ENCODE measurements at places on chromosomes 4 and X.

DNA sequence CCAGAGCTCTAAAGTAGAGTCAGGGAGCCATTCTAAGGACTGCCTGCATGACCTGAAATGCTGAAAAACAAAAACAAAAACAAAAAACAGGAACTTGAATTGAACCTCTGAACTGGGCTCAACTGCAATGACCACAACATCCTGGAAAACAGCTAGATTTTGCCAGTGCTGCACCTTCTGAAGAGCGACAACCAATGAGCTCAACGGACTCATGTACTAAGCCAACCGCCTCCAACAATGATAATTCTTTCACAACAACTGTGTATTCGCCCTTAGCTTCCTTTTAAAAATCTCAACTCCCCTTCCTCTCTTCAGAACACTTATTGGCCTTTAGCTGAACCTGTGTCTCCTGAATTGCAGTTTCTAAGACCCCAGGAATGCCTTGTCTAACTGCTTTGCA lies 69.8 kb downstream of the HAUS3 start:
- no peak for DNase-seq

DNA sequence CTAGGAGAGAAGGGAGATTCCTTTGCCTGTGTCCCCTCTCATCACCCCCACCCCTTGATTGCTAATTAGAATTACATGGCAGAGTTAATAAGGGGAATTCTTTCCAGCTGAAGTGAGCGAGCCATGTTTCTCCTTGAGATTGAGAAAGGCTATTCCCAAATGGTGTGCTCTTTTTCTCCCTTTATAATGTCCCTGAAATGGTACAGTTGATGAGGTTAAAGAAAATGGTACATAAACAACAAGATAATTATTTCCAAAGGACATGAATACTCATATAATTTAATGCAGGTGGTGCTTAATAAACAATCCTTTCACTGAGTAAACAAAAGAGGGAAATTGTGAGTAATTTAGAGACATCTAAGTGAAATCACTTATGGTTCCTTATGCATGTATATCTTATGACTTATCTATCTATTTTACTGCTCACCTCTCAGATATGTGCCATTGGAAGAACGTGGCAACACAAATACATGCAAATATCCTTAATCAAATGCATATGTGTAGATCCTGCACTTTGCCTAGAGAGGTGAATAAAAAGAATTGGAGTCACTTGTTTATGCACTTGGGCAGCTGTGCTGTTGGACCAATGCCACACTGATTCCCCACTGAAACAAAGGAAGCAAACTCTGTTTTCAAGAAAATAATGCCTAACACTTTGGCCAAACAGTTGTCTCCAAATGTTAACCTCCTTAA lies 106.6 kb upstream of the WDR44 start:
- no peak for DNase-seq

GRCh38 chr4:183434666-183435190 lies 9.7 kb upstream of the CDKN2AIP start:
- DNase-seq = no peak

DNA sequence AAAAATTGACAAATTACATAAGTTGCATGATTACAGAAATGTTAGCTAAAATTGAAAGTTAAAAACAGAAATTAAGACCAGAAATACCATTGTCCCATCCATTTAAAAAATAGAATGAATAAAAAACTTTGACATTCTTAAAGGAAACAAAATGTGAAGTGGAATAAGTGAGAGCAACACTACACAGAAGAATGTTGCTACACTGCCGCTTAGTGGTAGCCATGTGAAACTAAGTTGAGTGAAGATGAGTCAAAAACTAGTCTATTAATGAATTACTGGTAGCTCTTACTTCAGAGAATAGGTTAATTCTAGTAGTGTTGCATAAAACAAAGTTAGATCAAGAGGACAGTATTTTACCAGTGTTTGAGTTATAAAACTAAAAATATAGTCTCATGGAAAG lies 571.0 kb upstream of the KLHL4 start:
- DNase-seq = no peak

GRCh38 chr4:986428-986878 lies 391 bp upstream of the IDUA start:
- no peak for DNase-seq

DNA sequence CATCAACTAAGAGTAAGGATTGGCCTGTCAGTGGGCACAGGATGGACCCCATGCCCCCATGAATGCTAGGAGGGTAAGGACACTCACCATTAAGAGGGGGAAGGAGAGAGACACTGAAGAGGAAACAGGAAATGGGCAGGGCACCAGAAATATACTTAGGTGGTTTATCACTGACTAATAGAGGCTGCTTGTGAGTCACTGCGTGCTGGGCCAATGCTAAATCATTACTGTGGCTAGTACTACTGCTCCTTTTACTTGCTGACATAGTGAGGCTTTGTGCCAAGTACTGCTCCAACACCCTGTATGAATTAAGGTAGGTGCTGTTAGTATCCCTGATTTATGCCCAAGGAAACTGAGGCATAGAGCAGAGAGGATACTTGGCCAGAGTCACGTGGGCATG lies 130.4 kb upstream of the FRMPD4 start:
- no peak for DNase-seq

DNA sequence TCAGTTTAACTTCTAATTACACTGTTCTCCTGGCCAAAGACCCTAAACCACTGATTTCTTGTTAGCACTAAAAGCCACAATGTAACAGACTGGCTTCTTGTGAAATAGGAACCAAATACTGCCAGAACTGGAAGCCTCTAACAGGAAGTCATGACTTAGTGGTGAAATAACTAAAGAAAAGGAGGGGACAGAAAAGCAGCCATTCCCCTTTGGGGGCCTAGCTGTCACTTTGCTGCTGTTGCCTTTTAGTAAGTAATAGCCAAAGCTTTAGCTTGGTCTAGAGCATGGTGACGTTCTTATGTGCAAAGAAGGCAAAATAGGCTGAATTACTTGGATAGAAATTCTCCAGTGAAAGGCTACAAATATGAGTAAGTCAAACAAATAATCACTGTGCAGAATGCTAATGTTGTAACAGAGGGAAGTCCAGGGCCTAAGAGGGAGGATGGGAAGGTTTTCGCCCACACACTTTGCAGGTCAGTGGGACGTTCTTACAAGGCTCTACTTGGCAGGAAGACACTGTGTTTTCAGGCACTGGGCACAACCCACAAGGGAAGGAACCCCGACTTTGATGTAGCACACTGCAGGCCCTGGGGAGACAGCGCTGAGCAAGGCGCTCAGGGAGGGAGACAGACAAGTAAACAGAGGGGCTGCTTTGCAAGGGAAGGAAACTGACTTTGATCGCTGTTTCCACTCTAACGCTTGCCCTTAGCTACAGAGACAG lies 16.7 kb downstream of the GAB3 start:
- DNase-seq = peak; percentile 31

DNA sequence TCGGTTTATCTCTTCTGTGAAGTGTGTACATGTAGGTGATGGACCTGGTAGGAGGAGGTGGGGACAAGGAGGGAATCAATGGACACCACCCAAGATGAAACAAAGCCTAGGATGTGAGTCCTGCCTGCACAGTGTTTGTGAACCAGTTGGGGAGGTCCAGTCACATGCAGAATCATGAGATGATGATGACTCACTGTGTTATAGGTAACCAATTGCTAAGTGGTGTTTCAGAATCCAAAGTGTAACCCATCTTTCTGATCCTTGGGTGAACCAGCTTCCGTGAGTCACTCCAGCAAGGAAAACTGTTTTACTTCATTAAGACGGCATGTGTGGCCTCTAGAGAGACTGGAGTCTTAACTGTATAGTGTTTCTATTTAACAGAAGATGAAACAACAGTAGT lies 57.9 kb upstream of the HPF1 start:
- DNase-seq = no peak

DNA sequence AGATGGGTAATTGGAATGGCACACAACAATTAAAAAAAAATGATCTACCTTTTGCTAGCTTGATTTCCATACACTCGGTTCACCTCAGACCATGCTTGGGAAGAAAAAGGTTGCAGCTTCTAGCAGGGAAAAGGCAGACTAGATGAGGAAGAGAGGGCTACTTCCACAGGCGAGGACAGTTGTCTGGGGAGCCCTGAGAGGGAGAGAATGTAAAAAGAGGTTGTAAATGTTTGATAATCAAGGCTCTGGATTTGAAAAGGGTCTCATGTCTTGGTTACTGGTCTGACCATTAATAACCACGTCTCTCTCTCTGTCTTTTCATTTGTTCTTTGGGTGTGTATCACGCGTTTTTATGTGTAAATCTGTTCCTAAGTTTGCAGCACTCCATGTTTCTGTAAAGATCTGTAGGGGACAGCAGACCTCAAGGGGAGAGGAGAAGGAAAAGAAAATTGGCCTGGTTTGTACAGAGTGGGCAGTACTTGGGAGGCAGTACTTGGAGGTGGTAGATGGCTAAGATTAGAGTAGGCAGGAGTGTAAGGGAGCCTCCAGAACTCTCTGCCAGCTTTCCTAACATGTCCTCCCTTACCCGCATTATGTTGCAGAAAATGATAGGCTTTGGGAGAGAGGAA lies 750 bp downstream of the ARMCX5 start:
- DNase-seq = no peak

GRCh38 chrX:10698318-10698640 lies 77.9 kb upstream of the MID1 start:
- no peak for DNase-seq

Measured in activated gamma-delta T cell treated with Interleukin-2 at 50 U/mL for 16 hours (primary cell).